ENCODE measurements at places on chromosomes 11 and 22. TPM values are rescaled to one million over a fixed set of nuclear protein-coding genes. Genes with fewer than 3 reads are reported as not detected.

DNA sequence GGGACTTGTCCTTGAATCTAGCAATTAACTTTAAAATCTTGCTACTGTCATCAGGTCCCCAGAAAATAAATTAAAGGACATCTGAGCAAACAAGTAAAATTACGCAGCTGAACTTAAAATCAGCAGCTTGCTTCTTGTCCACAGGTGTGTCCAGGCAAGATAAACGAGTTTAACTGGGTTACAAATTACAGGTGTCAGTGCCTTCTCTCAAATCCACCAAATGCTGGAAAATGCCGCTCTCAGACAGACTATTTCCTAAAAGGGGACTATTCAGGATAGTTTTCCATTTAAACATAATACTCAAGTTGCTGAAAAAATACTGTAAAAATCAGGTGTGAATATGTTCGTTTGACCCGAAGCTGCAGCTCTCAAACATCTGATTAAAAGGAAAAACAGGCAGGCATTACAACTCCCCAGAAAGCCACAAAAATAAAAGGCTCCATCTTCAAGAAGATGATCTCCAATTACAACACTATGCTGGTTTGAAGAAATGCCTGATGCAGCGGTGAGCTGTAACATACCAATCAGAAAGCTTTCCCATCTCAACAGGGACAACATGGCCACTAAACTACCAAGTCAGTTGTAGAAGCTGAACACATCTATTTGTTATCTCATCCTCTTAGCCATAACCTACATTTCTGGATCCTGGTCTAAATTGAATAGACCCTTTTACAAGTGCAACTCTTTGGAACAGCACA, 82.1 kb downstream of the CADM1 start:
- no peak for DNase-seq

DNA sequence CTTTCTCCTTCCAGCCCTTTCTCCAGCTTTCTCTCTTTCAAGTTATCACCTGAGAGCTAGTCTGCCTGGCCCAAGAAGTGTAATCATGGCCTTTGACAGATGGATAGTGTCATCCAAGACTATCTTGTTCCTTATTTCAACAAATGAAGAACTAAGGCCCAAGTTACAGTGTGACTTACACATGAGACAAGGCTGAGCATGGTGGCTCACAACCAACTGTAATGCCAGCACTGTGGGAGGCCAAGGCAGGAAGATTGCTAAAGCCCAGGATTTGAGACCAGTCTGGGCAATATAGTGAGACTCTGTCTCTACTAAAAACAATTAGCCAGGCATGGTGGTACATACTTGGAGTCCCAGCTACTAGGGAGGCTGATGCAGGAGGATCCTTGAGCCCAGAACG, 3.7 kb upstream of the RANGAP1 start:
- no peak for DNase-seq

GRCh38 chr11:119622454-119623143, 106.4 kb downstream of the NECTIN1 start:
- DNase-seq: no peak

The MUC5B gene
- not detected for total RNA-seq

The AASDHPPT gene
- 56.0 TPM for total RNA-seq

GRCh38 chr22:33891992-33892391, 28.3 kb downstream of the LARGE1 start:
- DNase-seq: no peak

Measured in dermis blood vessel endothelial cell (primary cell).